ENCODE measurements at places on chromosomes 16 and 17.
A peak's percentile ranks its signal among the peaks of the same experiment; 100 is the strongest.

GRCh38 chr16:77584205-77584859 is 138.0 kb upstream of the NUDT7 start:
- DNase-seq: peak; percentile 5

GRCh38 chr16:73797115-73797514 is 499.5 kb upstream of the PSMD7 start:
- DNase-seq: no peak

DNA sequence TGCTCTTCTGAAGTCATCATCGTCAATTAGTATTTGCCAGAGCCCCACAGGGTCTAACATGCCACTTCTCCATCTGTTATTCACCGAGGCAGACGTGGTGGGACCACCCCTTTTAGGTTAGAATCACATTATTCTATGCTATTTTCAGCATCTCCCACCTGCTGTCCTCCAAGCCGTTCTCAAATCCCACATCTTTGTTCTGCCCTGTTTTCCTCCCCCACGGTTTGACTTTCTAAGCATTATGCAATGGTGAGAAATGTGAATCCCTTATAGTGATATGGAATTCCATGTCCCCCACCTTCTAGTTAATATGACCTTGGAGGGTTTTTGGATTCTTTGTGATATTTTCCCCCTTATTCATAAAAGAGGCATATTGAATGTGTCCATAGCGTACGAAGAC is 634.1 kb upstream of the RBFOX1 start:
- DNase-seq: no peak

DNA sequence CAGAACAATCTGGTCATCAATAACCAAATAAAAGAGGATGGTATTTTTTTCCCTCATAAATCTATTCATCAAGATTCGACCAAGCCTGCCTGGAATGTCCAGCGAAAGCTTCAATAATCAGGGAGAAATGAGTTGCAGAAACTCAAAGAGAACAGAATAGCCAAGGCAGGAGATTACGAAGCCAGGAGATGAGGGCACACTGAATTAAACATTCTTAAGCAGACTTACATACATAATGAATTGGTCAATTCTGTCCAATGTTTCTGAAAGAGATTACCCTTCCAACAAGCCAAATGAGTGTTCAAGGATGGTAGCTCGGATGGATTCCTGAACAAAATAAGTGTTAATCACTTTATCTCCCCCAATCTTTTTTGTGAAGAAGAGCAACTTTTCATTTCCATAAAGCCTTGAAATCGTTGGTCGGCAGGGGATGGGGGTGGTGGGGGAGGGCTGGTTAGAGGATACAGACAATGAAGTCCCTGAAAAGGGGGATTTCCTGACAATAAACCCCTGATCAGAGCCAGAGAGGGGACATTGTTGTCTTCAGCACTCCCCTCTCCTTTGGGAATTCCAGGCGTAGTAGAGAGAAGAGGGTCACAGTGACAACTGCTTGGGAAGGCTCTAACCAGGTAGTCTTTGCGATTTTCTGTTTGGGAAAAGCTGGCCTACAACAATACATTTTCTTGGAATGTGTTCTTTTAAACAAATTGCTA is 20.7 kb downstream of the TOX3 start:
- no peak for DNase-seq

GRCh38 chr17:51935477-51935876 is 223.0 kb downstream of the CA10 start:
- DNase-seq: no peak

- peak; percentile 46 for DNase-seq
Observed at GRCh38 chr17:45228763-45229539, 7.3 kb downstream of the FMNL1 start.

DNA sequence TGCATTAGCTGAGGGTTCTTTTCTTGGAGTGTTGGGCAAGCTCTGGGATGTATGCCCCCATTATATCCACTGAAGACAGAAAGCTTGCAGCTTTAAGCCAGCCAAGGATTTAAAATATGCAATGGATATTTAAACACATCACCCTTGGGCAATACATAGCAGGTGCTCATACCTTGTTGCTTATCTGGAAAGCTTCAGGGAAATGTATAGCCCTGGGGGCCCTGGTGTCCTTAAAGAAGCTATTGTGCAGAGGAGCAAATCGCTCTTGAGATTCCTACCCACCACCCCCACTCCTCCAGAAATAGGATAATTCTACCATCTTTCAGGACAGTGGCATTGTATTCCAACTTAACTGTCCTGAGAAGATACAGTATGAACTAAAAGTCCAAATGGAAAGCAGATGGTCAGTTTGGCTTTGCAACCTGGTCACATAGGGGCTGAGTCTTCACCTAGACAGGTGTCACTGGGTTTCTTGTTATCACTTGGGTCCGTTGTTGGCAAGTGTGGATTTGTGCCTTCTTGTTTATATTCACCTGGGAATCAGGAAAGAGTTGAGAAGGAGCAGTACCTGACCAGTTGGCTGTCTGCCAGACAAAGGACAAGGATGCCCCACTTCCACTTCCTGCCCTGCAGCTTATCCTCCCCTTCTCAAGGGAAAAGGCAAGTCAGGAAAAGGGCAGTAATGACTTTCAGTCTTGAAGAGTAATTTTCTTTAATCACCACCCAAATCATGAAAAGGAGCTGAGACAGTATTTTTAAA is 3.4 kb downstream of the ANKRD40CL start:
- DNase-seq: no peak

DNA sequence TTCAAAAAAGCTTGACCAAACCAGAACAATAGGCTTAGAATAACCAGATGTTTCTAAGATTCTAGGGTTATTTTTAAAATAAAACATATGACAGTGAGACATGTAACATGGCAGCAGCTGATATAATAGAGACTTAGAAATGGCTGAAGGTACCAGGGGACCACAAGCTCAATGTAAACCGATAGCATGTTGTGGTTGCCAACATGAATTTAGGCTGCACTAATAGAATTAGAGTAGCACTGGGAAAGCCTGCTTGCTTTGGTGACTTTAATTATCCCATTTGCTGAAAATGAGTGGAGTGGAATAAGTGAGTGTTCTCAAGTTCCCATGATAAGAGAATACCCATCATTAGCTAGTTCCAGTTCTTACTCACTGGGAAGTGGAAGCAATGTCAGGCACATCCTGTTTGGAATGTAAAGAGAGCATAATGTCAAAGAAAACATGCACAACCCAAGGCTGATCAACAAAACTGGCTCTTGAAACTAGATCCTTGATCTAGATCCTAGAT is 621.2 kb upstream of the CDH5 start:
- DNase-seq: no peak

DNA sequence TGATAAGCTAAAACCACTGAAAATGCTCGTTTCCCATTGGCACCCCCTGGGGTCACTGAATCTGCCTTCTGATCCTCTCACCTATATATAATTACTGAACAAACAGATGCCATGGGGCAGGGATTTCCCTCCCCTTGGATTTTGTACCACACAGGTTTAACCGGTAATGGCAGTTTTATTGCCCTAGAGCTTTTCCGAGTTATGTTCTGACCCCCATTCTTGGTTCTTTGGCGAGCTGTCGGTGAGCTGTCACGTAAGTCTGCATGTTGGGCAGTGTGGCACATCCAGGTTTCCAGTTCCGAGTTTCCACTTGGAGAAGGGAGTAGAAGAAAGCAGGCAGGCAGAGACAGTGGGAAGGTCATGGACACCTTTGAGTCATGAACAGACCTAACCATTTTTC is 7.1 kb downstream of the TMEM97 start:
- no peak for DNase-seq

- DNase-seq: no peak
Observed at GRCh38 chr17:21680366-21680765, 12.0 kb upstream of the KCNJ18 start.

DNA sequence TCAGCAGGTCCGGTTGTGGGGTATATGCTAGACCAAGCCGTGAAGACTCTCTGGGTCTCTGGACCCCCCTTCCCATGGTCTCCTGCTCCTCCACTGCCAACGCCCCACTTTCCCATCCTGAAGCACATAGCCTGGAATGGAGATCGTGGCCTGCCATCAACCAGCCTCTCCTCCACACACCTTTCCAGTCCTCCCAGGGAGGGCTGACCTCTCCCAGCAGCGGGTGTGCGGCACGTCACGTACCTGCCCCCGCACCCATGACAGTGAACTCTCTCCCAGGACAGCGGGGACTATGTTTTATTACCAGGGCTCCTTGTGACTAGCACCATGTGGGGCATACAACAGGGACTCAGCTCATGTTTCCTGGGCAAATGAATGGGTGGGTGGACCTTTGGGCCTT is 1.8 kb downstream of the PRM3 start:
- DNase-seq: no peak

DNA sequence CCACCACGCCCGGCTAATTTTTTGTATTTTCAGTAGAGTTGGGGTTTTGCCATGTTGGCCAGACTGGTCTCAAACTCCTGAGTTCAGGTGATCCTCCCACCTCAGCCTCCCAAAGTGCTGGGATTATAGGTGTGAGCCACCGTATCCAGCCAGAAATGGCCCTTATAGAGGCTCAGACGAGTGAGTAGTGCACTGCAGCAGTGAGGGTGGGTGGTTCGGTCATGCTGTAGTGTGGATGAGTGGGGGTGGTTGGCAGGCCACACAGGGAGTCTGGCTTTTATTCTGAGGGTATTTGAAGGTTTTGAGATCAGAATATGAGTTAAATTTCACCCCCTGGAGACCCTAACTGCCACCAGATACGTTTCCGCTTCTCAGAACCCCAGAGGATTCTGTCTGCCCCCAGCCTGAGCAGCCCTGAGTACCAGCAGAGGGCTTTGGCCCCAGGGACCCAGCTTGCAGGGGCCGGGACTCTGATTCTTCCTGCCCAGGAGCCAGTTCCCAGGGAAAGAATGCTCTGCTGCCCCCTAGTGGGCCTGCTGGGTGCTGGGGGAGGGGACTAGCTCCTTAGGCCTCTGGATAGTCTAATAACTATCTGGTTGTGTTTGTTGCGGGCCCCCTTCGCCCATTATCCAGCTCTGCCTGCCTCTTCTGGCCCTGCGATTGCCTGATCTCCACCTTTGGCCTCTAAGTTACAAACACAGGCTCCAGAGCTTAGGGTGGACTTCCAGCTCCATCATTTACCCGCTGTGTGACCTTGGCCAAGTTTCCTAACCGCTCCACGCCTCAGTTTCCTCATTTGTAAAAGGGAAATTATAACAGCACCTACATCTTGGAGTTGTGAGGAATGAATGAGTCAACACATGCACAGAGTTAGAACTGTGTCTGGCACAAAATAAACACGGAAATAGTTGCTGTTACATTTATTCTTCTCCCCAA is 2.0 kb downstream of the ZNF771 start:
- peak; percentile 96 for DNase-seq

DNA sequence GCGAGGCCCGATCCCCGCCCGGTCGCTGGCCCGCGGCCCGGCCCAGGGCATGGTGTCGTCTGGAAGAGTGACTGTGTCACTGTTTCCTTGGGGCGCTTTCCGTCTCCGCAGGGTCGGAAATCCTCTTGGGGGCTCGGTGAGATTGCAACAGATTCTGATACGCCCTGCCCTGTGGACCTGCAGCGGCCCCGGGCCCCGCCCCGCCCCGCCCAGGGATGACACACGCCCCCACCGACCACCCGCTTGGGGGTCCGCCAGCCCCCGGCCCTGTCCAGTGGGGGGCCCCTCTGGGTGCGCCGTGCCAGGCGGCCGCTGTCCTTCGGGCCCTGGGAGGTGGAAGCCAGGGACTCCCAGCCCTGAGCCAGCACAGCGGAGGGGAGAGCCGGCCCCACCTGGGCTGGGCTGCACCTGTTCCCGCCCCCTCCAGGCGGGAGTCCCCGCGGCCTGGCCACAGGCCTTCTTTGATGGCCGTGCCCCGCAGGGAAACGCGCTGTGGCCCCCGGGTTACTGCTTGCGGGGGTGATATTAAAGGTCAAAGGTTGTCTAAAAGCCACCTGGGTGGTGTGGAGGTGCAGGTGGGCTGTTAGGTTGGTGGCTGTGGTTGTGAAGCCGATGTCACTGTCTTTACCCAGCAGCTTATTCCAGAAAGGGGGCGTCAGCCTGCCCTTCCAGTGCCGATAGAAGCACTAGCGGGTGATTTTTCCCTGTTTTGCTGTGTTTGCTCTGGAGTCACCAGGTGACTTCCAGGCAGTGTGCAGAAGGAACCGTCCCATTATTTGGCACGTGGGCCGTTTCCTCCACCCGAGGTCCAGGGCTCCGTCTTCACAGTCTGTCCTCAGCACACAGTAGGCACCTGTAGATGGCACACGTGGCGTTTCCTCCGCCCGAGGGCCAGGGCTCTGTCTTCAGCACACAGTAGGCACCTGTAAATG is 752 bp downstream of the TBC1D24 start:
- no peak for DNase-seq

GRCh38 chr16:57781741-57782606 is 20.3 kb downstream of the KIFC3 start:
- DNase-seq: no peak

DNA sequence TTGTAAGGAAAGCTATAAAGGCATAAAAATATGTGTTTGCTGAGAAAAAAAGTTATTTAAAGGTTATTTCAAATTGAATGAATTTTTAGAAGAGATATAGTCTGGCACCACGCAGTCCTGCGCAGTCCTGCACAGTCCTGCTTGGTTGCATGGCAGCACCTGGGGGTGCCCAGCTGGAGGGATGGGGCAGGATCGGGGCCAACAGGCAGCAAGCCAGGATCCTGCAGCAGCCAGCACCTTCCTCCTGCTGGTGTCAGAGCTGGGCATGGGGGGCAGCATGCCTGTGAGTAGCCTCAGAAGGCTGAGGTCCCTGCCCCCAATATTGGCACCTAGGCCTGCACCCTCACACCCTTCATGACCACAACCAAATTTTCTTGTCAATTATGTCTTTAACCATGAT is 46.0 kb downstream of the GLG1 start:
- DNase-seq: no peak

DNA sequence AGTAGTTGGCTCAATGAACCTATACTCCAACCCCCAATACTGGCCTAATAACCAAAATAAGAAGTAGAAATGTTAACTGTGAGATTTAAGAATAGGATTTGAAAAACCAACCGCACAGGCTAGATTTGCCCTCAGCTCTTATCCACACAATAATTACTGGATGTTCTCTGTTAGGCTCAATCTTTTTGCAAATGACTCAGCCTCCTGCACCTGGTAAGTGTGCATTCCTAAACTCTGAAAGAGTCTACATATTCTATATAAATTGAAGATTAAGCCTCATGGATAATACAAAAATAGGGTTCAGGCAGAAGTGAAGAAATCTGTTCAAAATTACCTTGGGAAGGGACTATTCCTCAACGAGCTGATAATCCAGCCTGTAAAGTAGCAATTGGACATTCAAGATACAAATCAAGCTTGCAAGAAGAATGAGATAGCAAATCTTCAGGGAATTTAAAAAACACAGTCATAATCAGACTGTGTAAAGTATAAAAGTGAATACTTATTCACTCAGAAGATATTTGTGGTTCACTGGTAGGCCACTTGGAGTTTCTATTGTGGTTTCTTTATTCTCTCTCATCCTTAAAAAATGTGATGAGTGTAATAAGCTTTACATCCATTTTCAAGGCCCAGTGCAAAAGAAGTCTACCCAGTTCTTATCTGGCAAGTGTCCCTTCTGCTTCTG is 931.9 kb upstream of the SOX9 start:
- no peak for DNase-seq

GRCh38 chr17:231191-231965 is 49.9 kb upstream of the DOC2B start:
- DNase-seq: no peak
